ENCODE measurements at places on chromosomes 13 and 19.

DNA sequence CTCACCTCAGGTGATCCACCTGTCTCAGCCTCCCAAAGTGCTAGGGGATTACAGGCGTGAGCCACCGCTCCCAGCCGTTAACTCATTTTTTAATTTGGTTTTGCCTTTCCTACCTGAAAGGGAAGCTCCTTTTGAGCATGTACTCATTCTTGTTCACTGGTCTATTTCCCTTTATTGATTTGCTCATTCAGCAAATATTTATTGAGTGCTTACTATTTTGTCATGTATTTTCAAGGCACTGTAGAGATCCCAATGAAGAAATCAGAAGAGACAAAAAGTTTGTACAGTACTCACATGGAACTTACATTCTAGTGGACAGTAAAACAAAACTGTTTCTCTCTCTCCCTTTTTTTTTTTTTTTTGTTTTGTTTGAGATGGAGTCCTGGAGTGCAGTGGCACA, 13.8 kb downstream of the SPACA6 start:
- DNase-seq: no peak

DNA sequence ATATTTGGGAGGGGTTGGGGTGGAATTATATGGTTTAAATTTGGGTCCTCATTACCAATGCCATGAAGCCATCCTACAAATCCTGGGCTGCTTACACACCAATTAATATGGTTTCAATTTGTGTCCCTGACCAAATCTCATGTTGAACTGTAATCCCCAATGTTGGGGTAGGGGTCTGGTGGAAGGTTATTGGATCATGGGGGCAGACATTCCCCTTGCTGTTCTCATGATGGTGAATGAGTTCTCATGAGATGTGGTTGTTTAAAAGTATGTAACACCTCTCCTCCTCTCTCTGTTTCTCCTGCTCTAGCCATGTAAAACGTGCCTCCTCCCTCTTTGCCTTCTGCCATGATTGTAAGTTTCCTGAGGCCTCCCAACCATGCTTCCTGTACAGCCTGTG, 46.6 kb upstream of the FAM124A start:
- no peak for DNase-seq

GRCh38 chr13:97797553-97797952, 155.9 kb upstream of the IPO5 start:
- DNase-seq: no peak

GRCh38 chr13:82647540-82647939, 1234.7 kb downstream of the SLITRK1 start:
- DNase-seq: no peak

DNA sequence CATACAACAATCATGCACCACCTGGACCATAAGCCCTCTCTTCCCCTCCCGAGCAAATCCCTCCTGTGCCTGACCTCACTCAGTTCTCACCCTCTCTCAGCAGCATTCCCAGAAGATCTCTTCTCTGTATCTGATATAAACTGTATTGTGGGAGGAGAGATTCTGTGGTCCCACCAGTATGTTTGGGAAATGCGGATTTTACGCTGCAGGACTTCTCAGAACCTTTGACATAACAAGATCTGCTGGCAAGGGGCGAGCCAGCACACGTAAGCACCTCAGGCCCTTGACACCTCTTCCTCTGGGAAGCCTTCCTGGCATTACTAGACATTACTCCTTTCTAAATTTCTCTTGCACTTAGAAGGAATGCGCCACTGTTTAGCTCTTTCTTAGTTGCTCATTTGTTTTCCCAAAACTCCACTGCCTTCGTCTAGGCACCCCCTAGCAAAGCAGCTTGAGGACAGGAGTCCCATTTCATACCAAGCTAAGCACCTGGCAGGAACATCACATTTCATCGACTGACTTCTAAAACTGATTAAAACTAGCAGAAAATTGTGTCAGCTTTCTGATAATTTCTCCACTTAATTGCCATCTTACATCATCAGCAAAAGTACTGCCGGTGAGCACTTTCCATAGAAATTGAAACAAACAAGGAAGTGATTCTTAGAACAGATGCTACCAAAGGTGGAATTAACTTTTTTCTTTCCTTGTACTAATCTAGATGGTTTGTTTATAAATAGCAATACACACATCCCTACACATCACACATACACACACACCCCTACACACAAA, 63.2 kb downstream of the CCDC70 start:
- DNase-seq: no peak

DNA sequence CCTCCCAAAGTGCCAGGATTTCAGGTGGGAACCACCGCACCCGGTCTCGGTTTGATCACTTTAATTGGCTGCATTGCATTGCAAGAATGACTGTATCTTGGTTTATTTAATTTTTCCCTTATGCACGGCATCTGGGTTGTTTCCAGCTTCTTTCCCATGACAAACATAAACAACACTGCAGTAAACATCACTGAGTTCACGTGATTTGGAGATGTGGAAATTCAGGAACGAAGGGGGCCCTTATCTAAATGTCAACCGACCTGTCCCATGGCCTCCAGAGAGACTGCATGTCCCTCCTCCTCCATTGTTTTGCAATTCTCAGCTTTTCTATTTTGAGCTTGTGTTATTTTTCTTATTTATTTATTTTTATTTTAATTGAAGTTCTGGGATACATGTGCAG, 14.4 kb upstream of the SULT2B1 start:
- DNase-seq: no peak

- no peak for DNase-seq
Observed at GRCh38 chr13:68046903-68047302, 816.8 kb upstream of the PCDH9 start.

DNA sequence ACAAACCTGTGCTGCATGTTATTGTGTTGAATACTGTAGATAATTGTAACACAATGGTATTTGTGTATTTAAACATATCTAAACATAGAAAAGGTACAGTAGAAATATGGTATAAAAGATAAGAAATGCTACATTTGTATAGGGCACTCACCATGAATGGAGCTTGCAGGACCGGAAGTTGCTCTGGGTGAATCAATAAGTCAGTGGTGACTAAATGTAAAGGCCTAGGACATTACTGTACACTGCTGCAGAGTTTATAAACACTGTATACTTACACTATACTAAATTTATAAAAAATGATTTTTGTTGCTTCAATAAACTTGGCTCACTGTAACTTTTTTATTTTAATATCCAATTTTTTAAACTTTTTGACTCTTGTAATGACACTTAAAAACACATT, 34.4 kb downstream of the LMO7 start:
- DNase-seq: no peak

DNA sequence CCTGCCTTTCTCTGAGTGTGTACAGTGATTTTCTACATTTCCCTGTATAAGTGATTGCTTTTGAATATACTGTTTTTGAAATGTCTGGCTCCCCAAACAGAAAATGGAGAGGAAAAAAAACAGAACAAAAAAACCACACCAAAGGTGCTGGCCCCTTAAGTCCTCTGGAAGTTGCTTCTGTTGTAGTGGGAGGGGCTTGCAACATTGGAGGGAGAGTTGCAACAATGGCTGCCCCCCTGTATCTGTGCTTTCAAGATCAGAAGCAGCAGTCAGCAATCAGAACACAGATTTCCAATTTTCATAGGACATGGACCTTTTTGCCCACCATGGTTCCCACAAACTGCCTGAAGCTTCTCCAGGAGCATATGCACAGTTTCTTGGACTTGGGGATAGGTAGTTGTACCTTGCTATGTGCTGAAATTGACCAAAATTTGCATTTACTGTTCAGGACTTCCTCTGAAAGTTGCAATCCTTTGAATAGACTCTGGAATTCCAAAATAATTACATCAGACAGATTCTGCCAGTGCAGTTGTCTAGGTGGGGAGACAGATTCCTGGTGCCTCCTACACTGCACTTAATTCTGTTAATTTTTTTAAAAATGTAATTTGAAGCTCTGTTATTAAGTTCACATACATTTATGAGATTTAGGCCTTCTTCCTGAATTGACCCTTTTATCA, 13.8 kb downstream of the BIVM start:
- DNase-seq: no peak

DNA sequence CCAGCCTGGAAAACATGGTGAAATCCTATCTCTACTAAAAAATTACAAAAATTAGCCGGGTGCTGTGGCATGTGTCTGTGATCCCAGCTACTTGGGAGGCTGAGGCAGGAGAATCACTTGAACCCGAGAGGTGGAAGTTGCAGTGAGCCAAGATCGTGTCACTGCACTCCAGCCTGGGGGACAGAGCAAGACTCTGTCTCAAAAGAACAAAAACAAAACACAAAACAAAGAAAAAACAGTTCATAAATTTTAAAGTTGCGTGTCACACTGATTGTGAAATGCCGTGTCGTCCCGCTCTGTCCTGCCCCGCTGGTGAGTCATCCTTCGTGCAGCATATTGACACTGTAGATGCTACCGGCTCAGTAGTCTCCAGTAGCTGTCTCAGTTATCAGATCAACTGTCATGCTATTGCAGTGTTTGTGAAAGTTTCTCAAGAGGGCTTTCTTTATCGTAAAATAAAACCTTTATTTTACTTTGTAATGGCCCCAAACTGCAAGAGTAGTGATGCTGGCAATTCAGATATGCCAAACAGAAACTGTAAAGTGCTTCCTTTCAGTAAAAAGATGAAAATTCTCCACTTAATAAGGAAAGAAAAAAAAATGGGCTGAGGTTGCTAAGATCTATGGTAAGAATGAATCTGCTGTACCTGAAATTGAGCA, 36.4 kb upstream of the IGFL1 start:
- no peak for DNase-seq

DNA sequence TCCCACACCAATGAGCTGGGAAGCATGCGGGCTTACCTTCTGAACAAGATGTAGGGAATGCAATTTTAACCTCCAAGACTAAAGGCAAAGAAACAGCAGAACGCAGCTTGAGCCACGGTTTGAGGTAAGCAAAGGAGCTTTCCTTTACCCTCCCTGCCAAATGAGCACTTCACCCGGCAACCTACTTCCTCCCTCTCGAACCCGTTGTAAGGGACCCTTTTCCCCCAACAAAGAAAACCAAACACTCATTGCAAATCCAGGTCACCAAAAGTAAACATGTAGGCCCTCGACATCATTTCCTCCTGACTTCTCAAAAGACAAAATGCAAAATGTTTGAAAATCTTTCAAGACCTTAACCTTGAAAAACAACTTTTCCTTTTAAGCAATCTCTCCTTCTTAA, 65.3 kb downstream of the ABCC4 start:
- DNase-seq: no peak

- DNase-seq: no peak
Observed at GRCh38 chr13:41452462-41452861, 4.9 kb upstream of the RGCC start.

GRCh38 chr13:58300974-58301681, 669.6 kb downstream of the PCDH17 start:
- DNase-seq: no peak
